Placental epithelial cell (primary cell): ENCODE measurements at places on chromosomes 6 and 20. TPM values are rescaled to one million over a fixed set of nuclear protein-coding genes. Genes with fewer than 3 reads are reported as not detected.

The DEF6 gene
- 10.1 and 15.3 TPM in 2 replicates for total RNA-seq

The NKAPL gene
- total RNA-seq = 2.7 and 3.5 TPM in 2 replicates

The NR2E1 gene
- not detected in 2 replicates for total RNA-seq

The ZKSCAN4 gene
- total RNA-seq = 6.2 and 8.6 TPM in 2 replicates

The CALHM6 gene
- total RNA-seq = 0.79 and 0.98 TPM in 2 replicates

The HDGFL1 gene
- not detected in 2 replicates for total RNA-seq
